ENCODE measurements at places on chromosomes 16 and 17. TPM values are rescaled to one million over a fixed set of nuclear protein-coding genes. Genes with fewer than 3 reads are reported as not detected.

The KRT28 gene
- total RNA-seq = not detected

The FA2H gene
- 0.50 TPM for total RNA-seq

The SCGB1C2 gene
- total RNA-seq = not detected

The HIGD1B gene
- not detected for total RNA-seq

The ELMO3 gene
- total RNA-seq = 7.3 TPM
